ENCODE measurements at places on chromosomes 3 and 15. TPM values are rescaled to one million over a fixed set of nuclear protein-coding genes. Genes with fewer than 3 reads are reported as not detected.

GRCh38 chr3:57729334-57730045 is 26.6 kb upstream of the SLMAP start:
- no peaks in the 10 kb centered on the region for H3K27me3 ChIP-seq
- no peak overlapping the region for H3K4me3 ChIP-seq
- H3K4me1 ChIP-seq, result no peaks in the 10 kb centered on the region
- H3K36me3 ChIP-seq, result no peaks in the 10 kb centered on the region

GRCh38 chr15:41017066-41017735 is 63.9 kb downstream of the CHAC1 start:
- peaks cover 75% of the 10 kb centered on the region for H3K36me3 ChIP-seq
- H3K27ac ChIP-seq, result no peak overlapping the region
- peaks cover 23% of the 10 kb centered on the region for H3K4me1 ChIP-seq

DNA sequence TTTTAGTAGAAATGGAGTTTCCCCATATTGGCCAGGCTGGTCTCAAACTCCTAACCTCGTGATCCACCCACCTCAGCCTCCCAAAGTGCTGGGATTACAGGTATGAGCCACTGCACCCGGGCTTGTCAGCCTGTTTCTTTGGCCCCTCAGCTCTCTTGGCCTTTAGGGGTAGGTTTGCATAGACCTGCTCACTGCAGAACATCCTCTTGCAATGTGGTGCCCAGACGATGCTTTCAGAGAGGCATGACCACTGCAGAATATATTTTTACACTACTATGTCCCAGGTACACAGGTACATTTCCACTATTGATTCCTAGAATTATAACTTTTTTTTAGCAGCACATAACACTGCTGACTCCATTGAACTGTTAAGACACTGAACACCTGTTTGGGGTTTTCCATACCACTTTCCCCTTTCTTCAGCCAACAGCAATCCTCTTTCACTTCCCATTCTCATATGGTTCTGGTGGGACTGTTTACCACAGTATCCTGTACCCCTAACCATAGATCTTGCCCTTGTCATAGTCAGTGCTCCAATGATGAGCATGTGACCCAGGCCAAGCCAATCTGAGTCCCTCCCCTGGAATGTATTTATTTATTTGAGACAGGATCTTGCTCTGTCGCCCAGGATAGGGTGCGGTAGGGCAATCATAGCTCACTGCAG is 21.1 kb downstream of the CCDC32 start:
- no peak for DNase-seq
- no peaks in the 10 kb centered on the region for H3K27me3 ChIP-seq
- peak overlapping the region; percentile 86 for H3K27ac ChIP-seq
- peak overlapping the region; percentile 46 for H3K4me3 ChIP-seq

DNA sequence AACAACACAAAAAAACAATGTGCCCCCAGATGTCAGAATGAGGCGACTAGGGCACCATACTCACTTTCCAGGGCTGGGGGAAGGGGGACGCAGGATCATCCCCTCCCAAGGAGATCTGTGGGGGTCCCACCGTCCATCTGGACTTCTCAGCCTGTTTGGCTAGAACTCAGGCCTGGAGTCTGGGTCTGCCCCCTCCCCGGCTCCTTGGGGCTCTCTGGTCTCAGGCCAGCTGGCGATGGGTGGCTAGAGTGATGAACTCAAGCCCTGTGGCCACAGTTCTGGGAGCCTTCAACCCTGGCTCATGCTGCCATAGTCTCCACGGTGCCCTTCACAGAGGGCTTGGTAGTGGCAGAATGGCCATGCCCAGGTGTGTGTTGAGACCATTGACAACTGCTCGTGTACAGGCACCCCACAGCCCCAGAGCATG is 13.6 kb downstream of the ZBTB47 start:
- DNase-seq, result no peak
- peaks cover 12% of the 10 kb centered on the region for H3K4me1 ChIP-seq
- H3K27me3 ChIP-seq, result no peaks in the 10 kb centered on the region
- no peak overlapping the region for H3K27ac ChIP-seq
- no peak overlapping the region for H3K4me3 ChIP-seq

- H3K27ac ChIP-seq, result peak overlapping the region; percentile 79
- no peak for DNase-seq
- H3K36me3 ChIP-seq, result peaks cover 9% of the 10 kb centered on the region
- peaks cover 28% of the 10 kb centered on the region for H3K4me1 ChIP-seq
Measured at GRCh38 chr15:56916825-56917477, 1.5 kb upstream of the TCF12 start.

GRCh38 chr15:93070551-93071296 is 18.3 kb downstream of the RGMA start:
- no peak for DNase-seq
- H3K27me3 ChIP-seq, result peaks cover 48% of the 10 kb centered on the region
- H3K27ac ChIP-seq, result no peak overlapping the region
- H3K36me3 ChIP-seq, result no peaks in the 10 kb centered on the region

GRCh38 chr15:23629234-23629805 is 18.3 kb downstream of the MAGEL2 start:
- no peaks in the 10 kb centered on the region for H3K36me3 ChIP-seq
- H3K4me1 ChIP-seq, result no peaks in the 10 kb centered on the region
- no peak overlapping the region for H3K27ac ChIP-seq
- no peaks in the 10 kb centered on the region for H3K27me3 ChIP-seq

- no peaks in the 10 kb centered on the region for H3K36me3 ChIP-seq
- H3K4me1 ChIP-seq, result no peaks in the 10 kb centered on the region
- no peak overlapping the region for H3K27ac ChIP-seq
- no peak overlapping the region for H3K4me3 ChIP-seq
Measured at GRCh38 chr15:42077689-42078088, 16.7 kb downstream of the PLA2G4D start.

DNA sequence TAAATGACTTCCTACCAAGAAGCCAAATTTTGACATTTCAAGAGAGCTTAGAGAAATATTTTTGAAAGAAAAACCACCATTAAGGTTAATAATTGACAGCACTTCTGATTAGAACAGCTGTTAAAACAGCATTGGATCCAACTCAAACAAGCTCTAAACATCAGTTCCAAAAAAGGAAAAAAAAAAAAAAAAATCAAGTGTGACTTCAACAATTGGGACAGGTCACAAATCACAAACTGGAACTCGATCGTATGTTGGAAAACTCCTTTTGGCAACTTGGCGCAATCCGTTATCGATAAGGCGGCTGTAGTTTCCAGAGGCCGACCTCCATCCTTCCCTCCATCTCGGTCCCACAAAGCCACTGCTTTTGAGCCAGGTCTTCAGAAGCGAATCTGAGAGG is 17.8 kb downstream of the TLE3 start:
- DNase-seq, result no peak
- H3K4me3 ChIP-seq, result no peak overlapping the region
- no peak overlapping the region for H3K27ac ChIP-seq
- H3K36me3 ChIP-seq, result peaks cover 95% of the 10 kb centered on the region
- H3K27me3 ChIP-seq, result no peaks in the 10 kb centered on the region
- peaks cover 48% of the 10 kb centered on the region for H3K4me1 ChIP-seq

DNA sequence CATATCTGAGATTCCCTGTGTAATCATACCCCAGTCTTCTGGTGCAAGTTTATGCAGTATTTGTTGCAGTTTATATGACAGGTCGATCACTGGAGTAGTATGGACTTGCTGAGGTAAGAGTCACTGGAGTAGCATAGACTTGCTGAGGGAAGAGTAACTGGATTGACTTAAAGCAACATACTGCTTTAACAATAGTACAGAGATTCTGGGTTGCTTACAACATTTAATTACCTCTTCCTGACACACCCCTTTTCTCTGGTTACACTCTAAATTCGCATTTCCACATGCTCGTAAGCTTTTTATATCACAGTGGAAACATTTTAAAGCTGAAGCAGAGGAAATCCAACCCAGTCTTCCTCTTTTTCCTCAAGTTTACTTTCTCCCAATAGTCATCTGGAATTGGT is 11.8 kb downstream of the AAGAB start:
- H3K36me3 ChIP-seq, result peaks cover 31% of the 10 kb centered on the region
- H3K27me3 ChIP-seq, result no peaks in the 10 kb centered on the region
- H3K27ac ChIP-seq, result no peak overlapping the region
- DNase-seq, result no peak
- peak overlapping the region; percentile 32 for H3K4me3 ChIP-seq
- H3K4me1 ChIP-seq, result peaks cover 46% of the 10 kb centered on the region

DNA sequence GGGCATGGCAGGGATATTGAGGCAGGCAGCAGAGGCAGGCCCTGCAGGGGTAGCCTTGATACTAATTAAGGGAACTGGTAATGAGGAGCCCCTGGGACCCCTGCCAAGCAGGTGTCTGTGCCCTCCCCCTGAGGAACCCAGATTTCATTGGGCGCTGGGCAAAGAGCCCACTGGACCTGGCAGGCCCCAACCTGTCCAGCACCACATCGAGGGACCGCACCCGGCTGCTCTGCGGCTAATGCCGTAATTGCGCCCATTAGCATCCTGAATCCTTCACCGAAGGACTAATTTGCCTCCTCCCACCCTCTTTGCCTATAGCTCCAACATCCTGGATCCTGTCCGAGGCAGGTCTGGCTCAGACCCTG is 13.7 kb upstream of the SEMA3B start:
- DNase-seq, result no peak
- peaks cover 74% of the 10 kb centered on the region for H3K36me3 ChIP-seq
- H3K4me1 ChIP-seq, result peaks cover 24% of the 10 kb centered on the region
- H3K4me3 ChIP-seq, result no peak overlapping the region
- H3K27ac ChIP-seq, result no peak overlapping the region
- no peaks in the 10 kb centered on the region for H3K27me3 ChIP-seq

- DNase-seq, result peak; percentile 86
- peak within 1 kb of the TSS; percentile 72 for H3K27ac ChIP-seq
- H3K36me3 ChIP-seq, result no peaks in the 10 kb centered on the region
- peak within 1 kb of the TSS; percentile 86 for H3K4me3 ChIP-seq
- H3K4me1 ChIP-seq, result peaks cover 51% of the 10 kb centered on the region
Measured at GRCh38 chr3:119702530-119703527, at the start of gene CFAP91. Gene CFAP91, plus strand, starts transcription at chr3:119703022. Its CDS starts 77 bp downstream, at chr3:119703099.

The CHDH gene
- total RNA-seq, result 3.4 TPM

The PIGZ gene
- 1.8 TPM for total RNA-seq

The NANOGP8 gene
- total RNA-seq, result not detected

The ARPP19 gene
- 145 TPM for total RNA-seq

The IRAK2 gene
- 8.6 TPM for total RNA-seq

The CEP97 gene
- 7.3 TPM for total RNA-seq

The GOLGA8J gene
- total RNA-seq, result not detected

The KY gene
- not detected for total RNA-seq

The SLCO3A1 gene
- 0.51 TPM for total RNA-seq

The XCR1 gene
- not detected for total RNA-seq

Measured in activated B cell treated with CpG ODN at 0.5 μM for 24 hours (primary cell).